Hippocampal formation (tissue), 2 donors: ENCODE measurements at places on chromosomes 2 and 18.

DNA sequence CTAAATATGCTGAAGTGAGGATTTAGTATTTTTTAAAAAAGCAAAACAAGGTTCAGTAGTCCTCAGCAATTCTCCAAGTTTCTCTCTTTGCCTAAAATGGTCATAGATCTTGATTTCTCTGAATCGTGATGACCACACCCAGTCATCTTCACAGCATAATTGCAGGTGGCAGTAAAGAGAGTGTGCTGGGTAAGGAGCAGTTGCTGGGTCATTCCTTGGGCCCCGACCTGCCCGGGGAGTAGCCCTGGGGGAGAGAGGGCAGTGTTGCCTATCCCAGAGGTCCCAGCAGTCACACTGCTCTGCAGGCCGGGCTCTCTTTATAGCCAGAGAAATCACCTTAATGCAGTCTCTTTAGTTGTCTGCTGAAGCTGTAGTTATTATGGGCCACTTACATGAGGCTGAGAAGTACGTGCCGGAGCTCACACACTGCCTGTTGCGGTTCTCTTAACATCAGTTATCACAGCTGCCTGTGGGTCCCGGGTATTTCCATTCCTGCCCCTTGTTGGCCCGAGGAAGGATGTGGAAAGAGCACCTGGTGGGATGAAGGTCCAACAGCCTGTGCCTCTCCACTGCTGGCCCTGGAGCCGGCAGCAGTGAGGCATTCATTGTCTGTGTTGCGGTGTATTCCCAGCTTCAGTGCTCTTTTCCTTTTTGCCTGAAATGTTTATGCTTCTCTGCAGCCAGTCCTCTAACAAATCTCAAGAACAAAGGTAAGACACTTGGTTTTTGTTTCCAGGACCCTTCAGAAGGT lies 230.1 kb downstream of the ALPK2 start:
- no peak for DNase-seq

GRCh38 chr2:110993557-110994231 lies 127.0 kb upstream of the BCL2L11 start:
- DNase-seq, result no peak

DNA sequence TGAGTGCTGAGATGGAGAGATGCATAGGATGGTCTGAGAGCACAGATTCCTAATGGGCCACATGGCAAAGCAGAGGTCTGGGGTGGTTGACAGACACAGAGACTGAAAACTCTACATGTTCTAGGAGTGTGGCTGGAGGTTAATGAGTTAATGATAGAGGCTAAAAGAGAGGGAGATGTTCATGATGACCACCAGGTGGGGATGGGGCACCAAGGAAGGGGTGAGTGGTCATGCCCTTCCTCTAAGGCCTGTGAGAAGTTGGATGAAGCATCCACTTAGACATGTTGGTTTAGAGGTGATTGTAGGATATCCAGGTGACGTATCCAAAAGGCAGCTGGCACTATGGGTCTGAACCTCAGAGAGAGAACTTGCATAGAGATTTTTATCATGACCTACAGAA lies 102.1 kb downstream of the LRP2 start:
- no peak for DNase-seq

DNA sequence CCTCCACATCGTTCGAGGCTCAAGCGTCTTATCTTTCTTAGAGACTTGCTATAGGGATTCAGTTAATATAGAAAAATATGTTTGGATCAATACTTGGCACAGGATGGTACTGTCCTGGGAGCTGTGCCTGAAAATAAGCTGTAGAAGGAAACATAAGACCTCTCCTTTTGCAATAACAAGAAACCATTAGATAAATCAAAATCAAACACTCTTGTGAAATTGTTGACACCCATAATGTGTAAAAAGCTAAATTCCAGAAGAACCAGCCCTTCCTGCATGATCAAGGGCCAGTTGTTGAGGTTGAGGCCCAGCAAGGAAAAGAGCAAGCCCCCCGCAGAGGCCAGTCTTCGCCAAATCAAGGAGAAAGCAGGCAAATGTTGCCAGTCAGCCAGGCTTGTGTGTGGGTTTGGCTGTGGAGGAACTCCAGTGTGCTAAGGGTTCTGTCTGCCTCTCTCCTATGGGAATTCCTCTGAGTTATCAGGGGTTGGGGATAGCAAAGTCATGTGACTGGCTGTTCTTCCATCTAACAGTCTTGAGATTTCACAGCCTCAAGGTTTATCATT lies 185.7 kb downstream of the ACKR3 start:
- no peak for DNase-seq

GRCh38 chr2:10635430-10635829 lies 54.3 kb downstream of the NOL10 start:
- DNase-seq, result no peak

- no peak for DNase-seq
These were observed 6.2 kb downstream of the STK39 start for GRCh38 chr2:168241208-168241607.

DNA sequence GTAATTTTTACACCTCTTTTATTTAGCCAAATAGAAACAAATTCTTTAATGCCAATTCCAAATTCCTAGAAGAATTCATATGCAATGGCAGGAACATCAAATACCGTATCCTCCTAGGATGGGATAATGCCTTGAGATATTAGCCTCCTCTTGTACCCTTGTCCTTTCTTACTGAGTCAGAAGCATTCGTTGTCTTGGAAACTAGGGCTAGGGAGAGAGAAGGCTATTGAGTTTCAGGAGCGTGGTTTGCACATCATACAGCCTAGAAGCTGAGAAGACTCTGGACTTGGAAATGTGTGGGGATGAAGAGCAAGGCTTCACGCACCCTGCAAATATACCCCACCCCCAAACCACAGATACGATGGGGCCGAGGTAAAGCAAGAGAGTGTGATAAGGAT lies 300.7 kb downstream of the SP3 start:
- no peak for DNase-seq

GRCh38 chr2:105403783-105404698 lies 5.2 kb upstream of the FHL2 start:
- no peak for DNase-seq

DNA sequence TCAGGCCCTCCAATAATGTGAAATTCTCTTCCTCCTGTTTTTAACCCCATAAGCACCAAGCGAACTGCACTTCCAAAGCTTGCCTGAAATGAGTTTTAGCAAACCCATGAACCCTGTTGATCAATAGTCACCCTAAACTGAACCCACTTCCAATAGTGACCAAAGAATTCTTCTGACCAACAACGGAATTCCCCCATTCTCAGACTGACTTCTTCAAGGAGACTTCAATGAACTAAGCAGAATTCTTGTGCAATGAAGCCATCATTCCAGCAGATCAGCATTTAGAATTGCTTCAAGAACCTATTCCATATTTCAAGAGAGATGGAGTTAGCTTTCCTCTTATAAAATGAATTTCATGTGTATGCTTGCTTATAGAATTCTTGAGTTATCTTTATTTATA lies 176.9 kb upstream of the FN1 start:
- no peak for DNase-seq

GRCh38 chr2:97707362-97708047 lies 5.9 kb upstream of the ZAP70 start:
- no peak for DNase-seq

- DNase-seq, result no peak
These were observed 37.5 kb upstream of the SERPINB2 start for GRCh38 chr18:63850020-63850419.

DNA sequence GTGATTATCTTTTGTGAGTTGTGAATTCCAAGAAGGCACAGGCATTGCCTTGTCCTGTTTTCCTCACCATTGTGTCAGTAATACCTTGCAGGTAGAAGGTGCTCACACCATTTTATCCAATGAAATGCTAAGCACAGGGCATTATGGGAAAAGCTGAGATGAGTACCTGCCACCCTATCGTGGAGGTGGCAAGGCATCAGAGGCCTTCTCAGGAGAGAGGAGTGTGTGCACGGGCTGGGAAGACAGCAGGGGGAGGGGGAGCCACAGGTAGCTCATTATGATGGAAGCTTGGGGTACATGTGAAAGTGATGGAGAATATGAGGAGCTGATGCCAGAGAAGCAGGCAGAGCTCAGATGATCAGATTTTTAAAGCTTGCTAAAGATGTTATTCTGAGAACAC lies 69.5 kb downstream of the ASAP2 start:
- no peak for DNase-seq

DNA sequence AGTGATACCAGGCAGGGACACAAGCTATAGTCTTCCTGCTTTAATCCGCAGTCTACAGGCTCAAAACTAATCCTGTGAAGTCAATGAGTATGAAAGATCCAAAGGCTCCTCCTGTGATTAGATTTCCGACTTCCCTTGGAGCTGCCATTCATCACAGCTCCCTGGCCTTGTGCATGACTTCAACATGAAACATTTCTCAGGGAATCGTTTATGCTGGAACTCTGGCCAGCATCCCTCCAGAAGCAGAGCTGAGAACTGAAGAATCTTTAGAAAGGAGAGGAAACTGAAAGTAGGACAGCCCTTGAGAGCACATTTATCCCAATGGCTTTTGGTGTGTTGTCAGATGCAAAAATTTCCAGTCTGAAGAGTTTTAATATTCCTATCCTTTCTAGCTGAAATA lies 84.3 kb upstream of the SESTD1 start:
- no peak for DNase-seq

DNA sequence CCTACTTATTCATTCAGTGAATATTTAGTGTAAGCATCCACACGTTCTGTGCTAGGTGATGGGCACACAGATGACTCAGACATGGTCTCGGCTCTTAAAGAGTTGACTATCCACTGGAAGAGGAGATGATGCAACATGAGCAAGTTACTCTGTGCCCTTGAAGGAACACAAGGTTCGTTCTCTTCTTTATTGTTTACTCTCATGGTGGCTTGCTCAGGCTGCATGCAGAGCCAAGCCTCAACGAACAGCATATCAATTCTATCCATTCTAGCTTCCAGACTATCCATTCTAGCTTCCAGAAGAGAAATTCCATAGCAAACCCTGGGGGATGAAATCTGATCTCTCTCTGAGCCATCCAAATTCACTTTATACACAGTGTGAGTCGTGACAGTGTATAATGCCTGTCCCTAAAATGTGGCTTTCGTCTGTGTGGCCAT lies 68.1 kb upstream of the CTAGE1 start:
- DNase-seq, result no peak
